ENCODE measurements at places on chromosomes 3 and 15.

DNA sequence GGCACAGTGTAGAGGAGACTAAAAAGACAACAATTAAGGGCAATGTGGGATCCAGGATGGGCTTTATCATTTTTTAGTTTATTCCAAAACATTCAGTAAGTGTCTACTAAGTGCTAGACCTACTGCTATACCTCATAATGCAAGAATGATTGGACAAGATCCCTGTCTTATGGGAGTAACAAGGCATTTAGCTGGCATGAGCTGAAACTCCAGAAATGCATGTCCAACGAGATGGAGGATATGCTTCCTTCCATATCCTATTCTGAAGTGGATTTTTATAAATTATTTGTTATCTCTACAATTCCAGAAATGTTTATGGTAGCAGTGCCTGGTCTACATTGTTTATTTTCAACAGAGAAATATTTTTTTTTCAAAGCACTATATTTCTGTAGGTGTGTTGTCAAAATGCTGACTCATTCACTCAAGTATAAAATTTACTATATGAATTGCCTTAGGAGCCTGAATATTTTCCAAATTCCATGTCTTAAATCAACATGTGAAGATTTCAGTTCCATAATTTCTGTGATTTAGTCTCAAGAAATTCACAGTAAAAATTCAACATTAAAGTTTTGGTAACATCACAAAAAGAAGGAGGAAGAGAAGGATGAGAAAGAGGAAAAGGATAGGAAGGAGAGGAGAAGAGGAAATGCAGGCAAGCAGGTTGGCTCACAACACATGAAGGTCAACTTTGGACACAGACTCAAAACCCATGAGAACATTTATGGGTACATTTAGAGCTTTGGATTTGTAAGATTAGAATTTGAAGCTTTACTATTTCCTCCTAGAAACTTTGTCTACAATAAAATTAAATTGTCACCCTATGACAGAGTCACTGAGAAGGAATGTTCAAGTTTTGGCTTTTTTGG, 88.6 kb downstream of the P3H2 start:
- no peak for DNase-seq

DNA sequence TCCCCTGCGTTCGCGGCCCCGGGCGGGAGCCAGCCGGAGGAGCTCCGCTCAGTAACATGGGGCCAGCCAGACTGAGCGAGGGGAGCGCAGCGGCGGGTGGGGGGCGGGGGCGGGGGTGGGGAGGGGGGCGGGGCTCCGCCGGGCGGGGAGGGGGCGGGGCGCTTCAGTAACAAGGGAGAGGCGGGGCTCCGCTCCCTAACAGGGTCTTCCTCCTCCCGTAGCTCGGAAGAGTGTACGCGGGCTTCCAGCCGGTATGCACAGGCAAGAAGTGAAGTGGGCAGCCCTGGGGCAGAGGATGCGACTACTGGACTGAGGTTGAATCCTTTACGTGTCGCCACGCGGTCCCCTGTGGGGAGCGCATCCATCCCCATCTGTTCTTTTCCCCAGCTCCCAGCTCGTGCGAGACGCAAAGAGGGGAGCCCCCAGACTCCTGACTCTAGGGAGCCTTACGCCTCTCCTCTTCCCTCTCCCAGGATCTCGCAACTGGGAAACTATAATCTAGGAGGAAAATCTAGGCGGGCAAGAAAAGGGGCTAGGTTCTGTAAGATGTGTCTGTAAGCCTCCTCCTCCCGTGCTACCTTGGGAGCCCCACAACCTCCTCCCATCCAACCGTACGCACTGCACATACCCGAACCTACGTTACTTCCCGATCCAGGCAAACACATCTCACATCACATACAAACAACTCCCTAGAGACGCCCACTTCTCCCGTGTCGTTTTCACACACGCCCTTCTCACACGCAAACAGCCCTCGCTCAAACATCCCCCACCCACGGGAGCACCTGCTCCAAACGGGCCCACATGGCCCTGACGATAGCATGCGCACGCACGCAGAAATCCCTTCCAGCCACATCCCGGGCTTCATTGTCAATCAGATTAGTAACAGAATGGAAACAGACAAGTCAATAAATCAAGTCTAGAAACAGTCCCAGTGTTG, at the start of gene SHF:
Gene SHF (minus strand): TSS at position 73 of the 937 bp plus-strand sequence. CDS start 15 bp downstream, at position 58.
- DNase-seq: peak; percentile 28

- DNase-seq: no peak
Observed at GRCh38 chr3:126937973-126938372, 44.9 kb upstream of the PLXNA1 start.

DNA sequence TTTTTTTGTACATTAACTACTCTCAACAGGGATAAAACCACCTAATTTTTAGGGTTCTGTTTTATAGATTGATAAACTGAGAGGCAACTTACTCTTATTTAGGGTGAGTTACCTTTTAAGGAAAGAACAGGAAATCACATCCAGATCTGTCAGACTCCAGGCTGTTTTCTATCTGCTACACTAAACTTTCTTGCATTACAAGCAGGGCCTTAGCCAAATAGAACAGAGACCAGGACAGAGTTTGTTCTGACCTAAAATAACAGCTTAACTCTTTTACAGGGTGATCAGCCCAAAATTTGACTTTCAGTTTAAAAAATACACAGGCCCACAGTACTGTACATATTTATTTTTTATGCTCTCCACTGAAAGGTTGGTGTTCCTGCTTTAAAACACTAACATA, 38.6 kb downstream of the SGO1 start:
- DNase-seq: no peak

- DNase-seq: no peak
Observed at GRCh38 chr3:13145131-13145825, 72.0 kb upstream of the IQSEC1 start.

- DNase-seq: no peak
Observed at GRCh38 chr15:28110481-28110881, 11.4 kb upstream of the OCA2 start.

DNA sequence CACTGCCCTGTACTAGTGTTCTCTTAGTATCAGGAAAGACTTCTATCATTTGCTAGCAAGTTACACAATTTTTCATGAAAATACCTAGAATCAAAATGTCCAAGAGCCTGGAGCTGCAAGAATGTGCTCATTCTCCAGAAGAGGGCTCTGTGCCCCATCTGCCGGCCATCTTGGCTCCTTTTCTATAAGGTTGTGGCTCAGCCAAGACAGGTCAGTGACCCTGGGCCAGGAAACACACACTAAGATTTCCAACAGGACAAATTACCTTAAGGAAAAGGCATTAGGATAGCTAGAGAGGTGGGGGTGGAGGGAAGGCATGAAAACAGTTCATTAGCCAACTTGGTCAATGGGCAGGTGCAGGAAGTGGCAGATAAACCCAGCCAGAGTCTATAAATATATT, 20.7 kb downstream of the TIMP4 start:
- peak; percentile 33 for DNase-seq
